Activated CD4-positive, CD25-positive, alpha-beta regulatory T cell treated with anti-CD3 and anti-CD28 coated beads, Interleukin-2, amount 50 U/mL, for 24 hours (primary cell): ENCODE measurements at places on chromosomes 4 and X.
A peak's percentile ranks its signal among the peaks of the same experiment; 100 is the strongest.

DNA sequence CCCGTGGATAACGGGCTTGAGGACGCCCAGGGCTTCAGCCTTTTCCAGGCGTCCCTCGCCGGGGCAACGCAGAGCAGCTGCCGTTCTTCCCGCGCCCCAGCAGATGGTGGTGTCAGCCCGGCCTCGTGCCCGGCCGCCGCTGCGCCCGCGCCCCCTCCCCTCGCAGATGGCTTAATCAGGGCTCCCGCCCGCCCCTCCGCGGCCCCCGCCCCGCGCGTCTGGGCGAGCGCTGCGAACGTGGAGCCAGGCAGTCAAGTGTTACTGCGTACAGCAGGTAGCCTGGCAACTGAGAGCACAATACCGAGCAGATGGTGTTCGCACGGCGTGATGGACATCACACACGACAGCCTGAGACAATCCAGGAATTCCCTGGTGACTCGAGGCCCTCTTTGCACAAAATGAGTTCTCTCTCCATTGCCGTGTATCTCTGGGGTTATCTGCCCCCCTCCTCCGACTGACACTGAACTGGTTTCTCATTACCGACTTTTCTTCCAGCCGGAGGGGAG, 69.3 kb downstream of the MGST2 start:
- ATAC-seq = peak; percentile 74

DNA sequence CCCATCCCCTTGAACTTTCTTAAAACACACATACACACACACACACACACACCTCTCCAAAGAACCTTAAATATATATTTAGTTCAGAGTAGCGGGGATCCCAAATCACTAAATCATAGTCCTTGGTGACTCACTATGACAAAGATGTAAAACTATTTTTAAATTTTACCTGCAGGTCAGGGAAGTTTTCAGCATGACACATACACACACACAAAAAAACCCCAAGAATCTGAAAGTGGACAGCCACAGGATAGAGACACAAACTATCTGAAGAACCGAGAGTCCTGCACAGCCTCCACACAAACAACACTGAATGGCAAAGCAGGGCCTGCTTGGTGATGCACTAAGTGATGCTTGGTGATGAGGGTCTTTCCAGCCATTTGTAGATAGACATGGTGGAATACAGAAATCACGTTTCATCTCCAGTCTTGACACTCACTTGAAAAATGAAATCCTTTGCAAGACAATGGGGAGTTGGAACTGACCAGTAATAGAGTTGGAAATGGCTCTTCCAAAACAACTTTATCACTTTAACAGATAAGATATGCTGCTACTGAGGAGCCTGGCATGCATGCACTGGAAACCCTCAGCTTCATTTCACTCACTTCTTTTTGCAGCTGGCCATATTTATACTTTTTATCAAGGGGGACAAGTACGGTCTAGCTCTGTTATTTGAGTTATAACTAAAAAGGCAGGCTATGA, 307.3 kb downstream of the RAPGEF2 start:
- ATAC-seq = no peak

DNA sequence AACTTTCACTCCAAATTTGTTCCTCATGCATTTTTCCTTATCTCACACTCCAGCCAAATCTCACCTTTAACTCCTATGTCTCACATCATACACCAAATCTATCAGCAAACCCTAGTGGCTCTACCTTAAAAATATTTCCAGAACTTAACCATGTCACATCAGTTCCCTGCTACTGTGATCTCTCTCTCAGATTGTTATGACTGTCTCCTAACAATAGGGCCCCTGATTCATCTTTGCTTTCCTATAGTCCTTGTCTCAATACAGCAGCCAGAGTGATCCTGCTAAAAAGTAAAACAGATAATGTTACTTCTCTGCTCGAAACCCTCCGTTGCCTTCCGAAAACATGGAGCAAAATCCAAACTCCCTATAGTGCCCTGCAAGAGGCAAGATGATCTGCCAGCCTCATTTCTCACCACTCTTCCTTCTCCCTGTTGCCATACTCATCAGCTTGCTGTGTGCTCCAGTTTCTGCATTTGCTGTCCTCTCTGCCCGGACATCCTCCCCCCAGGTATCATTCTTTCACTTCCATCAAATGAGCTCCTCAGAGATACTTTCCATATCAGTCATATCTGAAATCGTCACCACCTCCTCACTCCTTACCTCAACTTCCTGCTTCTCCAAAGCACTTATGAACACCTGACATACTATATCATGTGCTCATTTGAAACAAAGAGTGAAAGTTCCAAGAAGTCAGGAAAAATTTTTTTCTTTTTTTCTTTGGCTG, 293.4 kb upstream of the NR3C2 start:
- ATAC-seq = no peak

GRCh38 chrX:51608766-51609165, 9.9 kb downstream of the CENPVL3 start:
- no peak for ATAC-seq

DNA sequence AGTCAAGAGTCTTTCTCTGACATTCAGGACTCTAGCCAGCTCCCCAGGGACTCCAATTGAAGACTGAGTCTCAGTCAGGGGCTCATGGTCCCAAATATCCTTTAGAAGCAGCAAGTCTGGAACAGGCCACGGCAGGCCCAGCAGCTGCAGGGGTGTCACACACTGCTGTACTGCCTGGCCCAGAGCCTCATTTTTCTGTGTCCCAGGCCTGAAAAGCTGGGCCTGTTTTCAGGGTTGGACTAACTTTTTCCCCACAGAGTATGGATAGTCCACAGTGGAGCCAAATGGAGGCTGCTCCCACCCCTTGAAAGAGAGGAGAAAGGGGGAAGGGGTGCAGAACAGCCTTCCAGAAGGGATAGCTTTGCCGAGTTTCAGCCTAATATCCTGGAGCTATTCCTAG, 146.8 kb upstream of the NALF2 start:
- no peak for ATAC-seq
